ENCODE measurements at places on chromosomes 4 and X.

- DNase-seq: no peak
These were observed 163.2 kb downstream of the SPCS3 start for GRCh38 chr4:176482972-176483371.

- DNase-seq: no peak
These were observed 29.0 kb downstream of the TFDP3 start for GRCh38 chrX:133189195-133189594.

- DNase-seq: no peak
These were observed 276.9 kb downstream of the PTTG2 start for GRCh38 chr4:38237139-38237538.

DNA sequence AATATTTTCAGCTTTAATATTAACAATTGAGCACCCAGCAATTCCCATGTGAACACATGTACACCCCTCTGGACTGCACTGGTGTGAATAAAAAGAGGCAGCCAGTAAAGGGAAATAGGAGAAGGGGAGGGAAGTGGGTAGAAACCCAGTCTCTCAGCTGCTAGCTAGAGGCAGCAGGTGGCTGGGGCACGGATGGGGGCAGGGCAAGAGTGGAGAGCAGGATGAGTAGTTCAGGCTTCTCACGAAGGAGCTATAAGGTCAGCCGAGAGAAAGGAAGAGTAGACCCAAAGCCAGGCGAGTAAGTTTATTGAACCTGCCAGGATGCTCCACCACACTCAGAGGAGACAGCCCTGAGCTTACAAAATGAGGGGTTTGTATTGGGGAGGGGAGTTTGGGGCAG lies 184.8 kb upstream of the MTMR8 start:
- DNase-seq: no peak

All from stimulated activated CD8-positive, alpha-beta memory T cell treated with anti-CD3 and anti-CD28 coated beads, Interleukin-2, amount 100 ng/mL, for 1 hour (primary cell).